ENCODE measurements at places on chromosomes 5 and 9.

GRCh38 chr5:174649391-174649790 lies 75.0 kb upstream of the MSX2 start:
- no peak overlapping the region for H3K4me3 ChIP-seq
- no peaks in the 10 kb centered on the region for H3K36me3 ChIP-seq
- no peak for DNase-seq
- H3K4me1 ChIP-seq = no peaks in the 10 kb centered on the region

- no peaks in the 10 kb centered on the region for H3K36me3 ChIP-seq
- DNase-seq = no peak
- no peak overlapping the region for H3K27ac ChIP-seq
- no peaks in the 10 kb centered on the region for H3K4me1 ChIP-seq
- no peak overlapping the region for H3K4me3 ChIP-seq
Observed at GRCh38 chr5:107090506-107090905, 580.2 kb downstream of the EFNA5 start.

GRCh38 chr9:75111019-75111622 lies 22.8 kb downstream of the OSTF1 start:
- H3K27ac ChIP-seq = peak overlapping the region; percentile 19
- no peak overlapping the region for H3K4me3 ChIP-seq
- DNase-seq = no peak

GRCh38 chr5:72041654-72042053 lies 65.6 kb upstream of the MAP1B start:
- no peak for DNase-seq
- no peak overlapping the region for H3K27ac ChIP-seq
- H3K4me3 ChIP-seq = no peak overlapping the region
- no peaks in the 10 kb centered on the region for H3K36me3 ChIP-seq
- H3K4me1 ChIP-seq = no peaks in the 10 kb centered on the region

GRCh38 chr9:89920951-89921350 lies 316.1 kb downstream of the GADD45G start:
- DNase-seq = no peak
- H3K4me1 ChIP-seq = peaks cover 11% of the 10 kb centered on the region
- no peaks in the 10 kb centered on the region for H3K27me3 ChIP-seq

DNA sequence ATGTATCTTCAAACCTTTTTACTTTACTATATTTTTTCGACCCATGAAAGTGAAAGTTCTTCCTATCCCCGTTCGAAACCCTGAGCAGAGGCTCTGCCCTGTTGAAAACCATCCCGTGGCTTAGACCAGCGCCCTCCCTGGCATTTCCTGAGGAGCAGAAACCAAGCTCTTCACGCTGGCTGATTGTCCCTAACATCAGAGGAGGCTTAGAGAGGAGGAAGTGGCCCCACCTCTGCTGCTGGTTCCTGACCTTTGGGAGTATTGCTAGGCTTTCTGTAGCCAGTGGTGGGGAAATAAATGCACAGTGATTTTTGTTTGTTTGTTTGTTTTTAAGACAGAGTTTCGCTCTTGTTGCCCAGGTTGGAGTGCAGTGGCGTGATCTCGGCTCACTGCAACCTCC lies 4.2 kb upstream of the PTGES start:
- H3K4me1 ChIP-seq = no peaks in the 10 kb centered on the region
- DNase-seq = no peak
- H3K27me3 ChIP-seq = peaks cover 37% of the 10 kb centered on the region
- H3K36me3 ChIP-seq = no peaks in the 10 kb centered on the region
- H3K4me3 ChIP-seq = no peak overlapping the region

DNA sequence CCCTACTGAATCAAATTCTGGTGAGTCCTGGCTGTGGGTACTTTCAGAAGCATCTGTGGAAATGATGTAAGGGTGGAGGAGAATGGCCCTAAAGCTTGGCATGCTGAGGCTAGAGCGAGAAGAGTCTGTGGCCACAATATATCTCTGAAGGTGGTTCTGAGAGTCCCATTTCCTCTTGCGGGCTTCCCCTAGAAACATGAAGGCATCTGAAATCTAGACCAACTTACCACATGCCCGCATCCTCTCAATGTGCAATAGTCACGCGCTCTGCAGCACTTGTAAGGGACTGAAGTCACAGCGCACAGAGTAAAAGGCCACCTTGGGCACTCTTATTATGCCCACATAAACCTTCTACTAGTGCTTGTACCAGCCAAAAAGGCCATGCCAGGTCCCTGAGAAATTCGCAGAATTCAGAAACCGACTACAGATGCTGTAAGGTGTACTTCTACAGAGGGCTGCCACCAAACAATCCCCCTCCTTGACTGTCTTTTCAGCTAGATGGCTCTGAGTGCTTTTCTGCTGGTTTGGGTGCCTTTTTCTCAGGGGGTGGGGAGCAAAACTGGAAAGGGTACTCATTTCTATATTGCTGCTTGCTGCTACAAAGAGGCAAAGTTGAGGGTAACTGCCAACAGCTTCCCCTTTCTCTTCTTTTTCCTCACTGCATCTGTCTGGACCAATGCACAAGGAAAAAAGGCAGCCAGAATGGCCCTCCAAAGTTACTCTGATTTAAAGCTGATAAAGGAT lies 107.3 kb downstream of the ZDHHC21 start:
- no peak overlapping the region for H3K4me3 ChIP-seq
- no peaks in the 10 kb centered on the region for H3K27me3 ChIP-seq
- no peak overlapping the region for H3K27ac ChIP-seq
- no peaks in the 10 kb centered on the region for H3K36me3 ChIP-seq

DNA sequence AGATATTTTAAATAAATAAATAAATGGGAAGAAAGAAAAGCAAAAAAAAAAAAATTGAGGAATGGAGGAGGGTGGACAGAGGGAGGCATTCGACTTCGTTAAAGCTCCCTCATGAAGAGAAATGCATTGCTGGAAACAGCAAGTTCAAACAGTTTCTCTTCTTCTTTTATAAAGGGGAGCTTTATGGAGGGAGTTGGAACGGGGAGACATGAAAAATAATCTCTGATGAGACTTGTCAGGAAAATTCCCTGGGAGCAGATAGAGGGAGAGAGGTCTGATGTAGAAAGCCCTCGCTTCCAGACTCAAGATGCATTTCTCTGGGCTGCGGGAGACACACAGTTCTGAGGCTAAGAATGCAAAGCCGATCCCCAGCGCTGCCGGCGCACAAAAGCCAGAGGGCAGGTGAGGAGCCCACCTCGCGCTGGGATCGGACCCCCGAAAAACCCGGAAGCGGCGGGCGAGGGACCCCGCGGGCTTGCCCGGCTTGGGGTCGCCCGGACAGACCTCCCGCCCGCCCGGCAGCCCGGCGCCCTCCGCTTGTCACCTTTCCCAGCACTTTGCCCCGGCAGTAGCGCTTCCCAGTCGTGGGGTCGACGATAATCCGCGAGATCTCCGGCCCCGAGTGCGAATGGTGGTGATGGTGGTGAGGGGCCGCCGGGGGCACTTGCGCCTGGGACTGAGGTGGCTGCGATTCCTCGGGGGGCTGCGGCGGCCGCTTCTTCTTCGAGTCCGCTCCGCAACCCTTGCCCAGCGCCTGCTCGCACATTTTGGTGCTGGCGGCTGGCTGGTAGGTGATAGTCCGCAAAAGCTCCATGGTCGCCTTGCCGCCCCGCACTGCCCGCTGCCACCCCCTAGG lies 512 bp downstream of the PLK2 start:
- DNase-seq = peak; percentile 14
- H3K4me1 ChIP-seq = peaks cover 4% of the 10 kb centered on the region
- H3K4me3 ChIP-seq = peak overlapping the region; percentile 74
- peaks cover 4% of the 10 kb centered on the region for H3K27me3 ChIP-seq
- H3K27ac ChIP-seq = peak overlapping the region; percentile 77

DNA sequence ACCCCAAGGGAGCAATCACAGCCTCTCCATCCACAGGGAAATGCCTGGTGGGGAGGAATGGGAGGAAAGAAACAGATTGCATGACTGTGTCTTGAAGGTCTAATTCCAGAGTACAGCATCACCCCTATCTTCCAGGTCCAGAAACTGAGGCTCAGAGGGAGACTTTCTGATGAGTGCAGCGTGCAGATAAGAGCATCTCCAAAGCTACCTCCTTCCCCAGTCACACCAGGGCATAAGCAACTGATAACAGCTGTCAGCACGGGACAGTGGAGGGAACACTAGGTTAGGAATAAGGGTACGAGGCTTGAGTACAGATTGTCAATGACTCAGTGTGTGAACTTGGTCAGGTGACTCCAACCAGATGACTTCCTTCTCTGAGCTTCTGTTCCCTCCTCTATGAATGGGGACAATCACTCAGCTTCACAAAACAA lies 126.9 kb downstream of the KCNIP1 start:
- H3K4me1 ChIP-seq = peaks cover 10% of the 10 kb centered on the region
- H3K27ac ChIP-seq = no peak overlapping the region
- no peak for DNase-seq
- no peaks in the 10 kb centered on the region for H3K36me3 ChIP-seq

GRCh38 chr5:118981783-118982182 lies 6.6 kb downstream of the DTWD2 start:
- H3K27ac ChIP-seq = no peak overlapping the region
- H3K36me3 ChIP-seq = no peaks in the 10 kb centered on the region
- H3K27me3 ChIP-seq = no peaks in the 10 kb centered on the region
- H3K4me1 ChIP-seq = no peaks in the 10 kb centered on the region

GRCh38 chr5:145465474-145466263 lies 369.5 kb downstream of the PRELID2 start:
- no peaks in the 10 kb centered on the region for H3K36me3 ChIP-seq
- no peaks in the 10 kb centered on the region for H3K27me3 ChIP-seq
- no peak for DNase-seq
- H3K27ac ChIP-seq = no peak overlapping the region
- H3K4me3 ChIP-seq = no peak overlapping the region

DNA sequence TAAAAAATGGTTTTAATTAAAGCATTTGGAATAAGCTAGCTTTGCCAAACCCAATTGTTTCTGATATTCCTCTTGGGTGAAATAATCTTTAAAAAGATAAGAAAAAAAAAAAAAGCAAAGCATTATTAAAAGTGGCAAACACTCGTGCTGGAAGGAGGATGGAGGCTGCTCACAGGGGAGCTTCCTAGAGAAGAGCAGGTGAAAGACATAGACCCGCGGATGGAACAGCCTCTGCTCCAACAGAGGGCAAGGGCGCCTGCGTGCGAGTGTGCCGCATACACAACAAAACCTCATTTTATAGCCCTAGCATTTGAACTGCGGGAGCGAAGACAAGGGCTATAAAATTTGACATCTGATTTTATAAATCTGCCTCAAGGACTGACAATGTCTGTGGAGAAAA lies 33.4 kb upstream of the SLC25A51 start:
- H3K36me3 ChIP-seq = no peaks in the 10 kb centered on the region
- H3K4me1 ChIP-seq = no peaks in the 10 kb centered on the region
- no peak overlapping the region for H3K27ac ChIP-seq
- peaks cover 6% of the 10 kb centered on the region for H3K27me3 ChIP-seq
- DNase-seq = no peak
- H3K4me3 ChIP-seq = no peak overlapping the region

DNA sequence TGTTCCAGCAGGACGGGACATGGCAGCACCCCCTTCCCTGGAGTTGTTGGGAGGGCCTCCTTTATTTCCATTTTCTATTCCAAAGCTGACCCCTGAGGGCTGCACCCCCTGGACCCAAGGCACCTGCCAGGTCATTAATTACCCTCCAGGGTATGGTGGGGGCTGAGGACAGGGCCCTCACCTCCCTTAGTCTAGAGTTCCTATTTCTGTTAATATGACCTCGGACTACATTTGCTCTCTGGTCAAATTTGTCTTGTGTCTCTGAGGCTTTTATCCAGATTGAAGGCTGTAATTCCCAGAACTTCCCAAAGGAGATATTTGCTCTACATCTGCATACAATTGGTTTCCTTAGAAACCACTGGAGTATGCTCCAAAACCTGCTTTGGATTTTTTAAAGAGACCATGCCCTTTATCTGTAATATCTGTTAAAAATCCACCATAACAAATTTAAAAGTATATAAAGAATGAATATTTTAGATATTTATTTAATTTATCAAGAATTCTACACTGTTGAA lies 16.8 kb downstream of the PHF2 start:
- H3K36me3 ChIP-seq = no peaks in the 10 kb centered on the region
- no peaks in the 10 kb centered on the region for H3K27me3 ChIP-seq
- no peak overlapping the region for H3K27ac ChIP-seq
- no peak for DNase-seq
- H3K4me1 ChIP-seq = peaks cover 36% of the 10 kb centered on the region
- no peak overlapping the region for H3K4me3 ChIP-seq

DNA sequence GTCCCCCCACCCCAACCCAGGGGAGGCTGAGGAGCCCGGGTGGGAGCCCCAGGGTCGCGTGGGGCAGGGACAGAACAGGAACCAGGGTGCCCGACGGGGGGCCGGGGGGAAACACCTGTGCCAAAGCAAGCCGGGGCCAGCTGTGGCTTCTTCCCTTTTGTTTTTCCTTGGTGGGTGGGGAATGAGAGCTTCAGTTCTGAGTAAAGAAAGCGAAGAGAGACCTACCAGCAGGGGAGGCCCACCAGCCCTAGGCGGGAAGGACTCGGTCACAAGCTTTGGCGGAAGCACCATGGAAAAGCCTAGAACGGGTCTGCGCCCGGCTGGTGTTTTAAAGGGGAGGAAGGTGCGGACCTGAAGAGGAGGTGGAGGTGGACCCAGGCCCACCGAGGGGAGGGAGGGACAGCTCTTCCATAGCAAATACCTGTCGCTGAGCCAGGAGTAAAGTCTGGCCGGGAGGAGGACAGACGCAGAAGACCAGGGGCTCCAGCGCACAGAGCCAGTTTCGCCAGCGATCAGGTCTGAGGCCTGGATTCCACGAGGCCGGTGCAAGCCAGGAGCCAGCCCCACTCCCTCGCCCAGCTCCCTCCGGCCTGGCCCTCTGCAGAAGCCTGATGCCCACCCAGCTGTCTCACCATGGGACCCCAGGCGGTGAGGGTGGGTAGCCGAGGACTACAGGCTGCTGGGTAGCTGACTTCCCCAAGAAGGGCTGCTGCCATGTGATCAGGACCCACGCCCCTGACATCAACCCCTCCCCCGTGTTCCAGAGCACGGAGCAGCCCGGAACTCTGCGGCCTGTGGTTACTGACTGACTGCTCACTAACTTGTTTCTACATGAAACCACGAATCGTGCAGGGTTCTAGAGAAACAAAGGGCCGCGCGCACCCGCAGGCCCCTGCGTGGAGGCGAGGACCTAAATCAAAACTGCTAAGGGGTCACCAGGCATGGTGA lies 849 bp upstream of the MGAT1 start:
- H3K27ac ChIP-seq = peak overlapping the region; percentile 80
- peak overlapping the region; percentile 90 for H3K4me3 ChIP-seq
- H3K27me3 ChIP-seq = no peaks in the 10 kb centered on the region
- peak; percentile 84 for DNase-seq
- no peaks in the 10 kb centered on the region for H3K36me3 ChIP-seq

DNA sequence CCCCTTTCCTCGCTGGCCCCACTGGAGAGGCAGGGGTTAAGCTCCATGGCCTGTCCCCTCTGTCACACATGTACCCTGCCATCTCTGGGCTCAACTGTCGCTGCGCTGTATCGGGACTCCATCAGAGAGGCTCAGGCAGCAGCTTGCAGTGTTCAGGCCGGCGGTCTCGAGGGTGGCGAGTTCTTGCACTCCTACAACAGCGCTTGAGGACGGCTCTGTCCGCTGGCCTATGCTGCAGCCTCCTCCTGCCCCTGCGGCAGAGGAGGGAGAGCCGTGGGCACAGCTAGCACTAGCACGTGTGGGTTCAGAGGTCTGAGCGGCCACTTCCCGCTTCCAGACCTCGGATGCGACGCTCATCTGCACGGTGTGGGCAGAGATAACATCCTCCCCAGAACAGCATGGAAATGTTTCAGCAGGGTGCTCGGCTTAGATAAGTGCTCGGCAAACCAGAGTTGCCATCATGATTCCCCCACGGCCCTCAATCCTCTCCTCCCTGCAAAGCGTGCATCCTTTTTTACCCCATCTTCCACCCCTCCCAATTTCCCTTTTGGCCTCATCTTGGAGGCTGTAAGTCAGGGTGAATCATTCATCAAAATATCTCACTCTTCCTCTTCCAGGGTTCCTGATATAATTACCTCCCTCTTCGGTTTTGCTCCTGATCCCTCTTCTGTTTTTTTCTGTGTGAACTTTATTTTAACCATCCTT lies 41.9 kb upstream of the FUBP3 start:
- no peaks in the 10 kb centered on the region for H3K36me3 ChIP-seq
- H3K4me3 ChIP-seq = no peak overlapping the region
- no peaks in the 10 kb centered on the region for H3K4me1 ChIP-seq
- peaks cover 78% of the 10 kb centered on the region for H3K27me3 ChIP-seq
- DNase-seq = no peak
- H3K27ac ChIP-seq = no peak overlapping the region

Data from T-cell (primary cell).